ENCODE measurements at places on chromosomes 2 and 18. TPM values are rescaled to one million over a fixed set of nuclear protein-coding genes. Genes with fewer than 3 reads are reported as not detected.

Gene GCG
- not detected for total RNA-seq

Gene MGAT4A
- total RNA-seq, result 1.2 TPM

Gene TSPYL6
- under 0.01 TPM for total RNA-seq

Gene PSMA8
- total RNA-seq, result not detected

Gene LAMA1
- total RNA-seq, result 11.0 TPM

Gene HSBP1L1
- total RNA-seq, result 9.8 TPM

Gene PROKR1
- 0.11 TPM for total RNA-seq

Gene TRABD2A
- total RNA-seq, result 0.26 TPM

Gene C2orf66
- total RNA-seq, result 0.13 TPM

Gene CIB4
- total RNA-seq, result not detected

Gene CDK5R2
- total RNA-seq, result not detected

Gene SNTG2
- not detected for total RNA-seq

Gene AQP12B
- not detected for total RNA-seq

Gene SPP2
- total RNA-seq, result not detected

Gene UPP2
- 0.13 TPM for total RNA-seq

Gene FAM110C
- total RNA-seq, result not detected

Gene ZNF521
- total RNA-seq, result 174 TPM

Gene AGXT
- not detected for total RNA-seq

Gene NEB
- 0.78 TPM for total RNA-seq

Gene CKAP2L
- total RNA-seq, result 7.1 TPM

Gene CD8B2
- 0.13 TPM for total RNA-seq

Gene ARMC9
- total RNA-seq, result 53.9 TPM

Gene KIAA2012
- under 0.01 TPM for total RNA-seq

Gene CHST9
- total RNA-seq, result not detected

Gene ZNF407
- 25.7 TPM for total RNA-seq

Gene GPR39
- total RNA-seq, result 1.3 TPM

Gene CD207
- not detected for total RNA-seq

Gene KLHL29
- total RNA-seq, result 13.1 TPM

Gene TET3
- total RNA-seq, result 2.5 TPM

Gene FSHR
- 0.11 TPM for total RNA-seq

Gene RBM45
- 20.5 TPM for total RNA-seq

Gene PRSS56
- total RNA-seq, result not detected

Gene GBX2
- not detected for total RNA-seq

Gene ANKRD30B
- not detected for total RNA-seq

Gene EN1
- not detected for total RNA-seq

Gene LDLRAD4
- 3.1 TPM for total RNA-seq

Gene INPP5D
- 0.22 TPM for total RNA-seq

Gene VRK2
- total RNA-seq, result 44.3 TPM

Measured in articular chondrocyte of knee joint (primary cell).